ENCODE measurements at places on chromosomes 6 and 20. TPM values are rescaled to one million over a fixed set of nuclear protein-coding genes. Genes with fewer than 3 reads are reported as not detected.

SCUBE3 gene
- polyA plus RNA-seq, result 0.03 TPM

GRCh38 chr20:6381887-6382286, 259.1 kb upstream of the FERMT1 start:
- H3K27me3 ChIP-seq, result no peaks in the 10 kb centered on the region
- no peak overlapping the region for H3K4me3 ChIP-seq
- no peaks in the 10 kb centered on the region for H3K4me1 ChIP-seq
- no peak overlapping the region for H3K27ac ChIP-seq

DNA sequence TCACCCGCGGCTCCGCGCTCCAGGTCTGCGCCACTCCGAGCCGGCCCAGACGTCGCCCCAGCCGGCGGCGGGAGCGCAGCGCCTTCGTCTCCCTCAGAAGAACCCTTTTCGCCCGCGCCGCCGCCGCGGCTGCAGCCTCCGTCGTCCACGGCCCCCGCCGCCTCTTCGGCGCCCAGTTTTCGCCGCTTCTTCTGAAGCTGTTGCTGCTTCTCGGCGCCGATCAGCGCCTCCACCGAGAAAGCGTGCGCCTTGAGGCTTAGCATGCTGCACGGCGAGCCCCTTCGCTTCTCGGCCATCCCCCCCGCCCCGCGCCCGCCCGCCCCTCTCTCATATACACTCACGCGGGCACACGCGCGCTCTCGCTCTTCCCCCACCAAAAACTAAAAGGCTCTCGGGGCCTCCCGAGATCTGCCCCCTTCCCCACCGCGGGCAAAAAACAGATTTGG, 489 bp downstream of the TBX18 start:
- H3K4me1 ChIP-seq, result no peaks in the 10 kb centered on the region
- H3K27ac ChIP-seq, result no peak overlapping the region
- H3K4me3 ChIP-seq, result no peak overlapping the region
- H3K36me3 ChIP-seq, result no peaks in the 10 kb centered on the region
- no peak for DNase-seq

GRCh38 chr6:144129469-144129868, 20.8 kb upstream of the STX11 start:
- H3K4me1 ChIP-seq, result peaks cover 9% of the 10 kb centered on the region
- no peak overlapping the region for H3K4me3 ChIP-seq

GRCh38 chr6:89273816-89274215, 41.3 kb downstream of the GABRR2 start:
- no peak overlapping the region for H3K27ac ChIP-seq
- H3K4me1 ChIP-seq, result no peaks in the 10 kb centered on the region
- no peak for DNase-seq

PDE7B gene
- polyA plus RNA-seq, result 0.07 TPM

- H3K4me1 ChIP-seq, result peaks cover 35% of the 10 kb centered on the region
- H3K27ac ChIP-seq, result peak overlapping the region; percentile 72
- H3K27me3 ChIP-seq, result peaks cover 4% of the 10 kb centered on the region
- H3K4me3 ChIP-seq, result peak overlapping the region; percentile 75
- peak; percentile 48 for DNase-seq
- H3K36me3 ChIP-seq, result no peaks in the 10 kb centered on the region
Measured at GRCh38 chr6:105994591-105995390, 91.3 kb upstream of the PRDM1 start.

DNA sequence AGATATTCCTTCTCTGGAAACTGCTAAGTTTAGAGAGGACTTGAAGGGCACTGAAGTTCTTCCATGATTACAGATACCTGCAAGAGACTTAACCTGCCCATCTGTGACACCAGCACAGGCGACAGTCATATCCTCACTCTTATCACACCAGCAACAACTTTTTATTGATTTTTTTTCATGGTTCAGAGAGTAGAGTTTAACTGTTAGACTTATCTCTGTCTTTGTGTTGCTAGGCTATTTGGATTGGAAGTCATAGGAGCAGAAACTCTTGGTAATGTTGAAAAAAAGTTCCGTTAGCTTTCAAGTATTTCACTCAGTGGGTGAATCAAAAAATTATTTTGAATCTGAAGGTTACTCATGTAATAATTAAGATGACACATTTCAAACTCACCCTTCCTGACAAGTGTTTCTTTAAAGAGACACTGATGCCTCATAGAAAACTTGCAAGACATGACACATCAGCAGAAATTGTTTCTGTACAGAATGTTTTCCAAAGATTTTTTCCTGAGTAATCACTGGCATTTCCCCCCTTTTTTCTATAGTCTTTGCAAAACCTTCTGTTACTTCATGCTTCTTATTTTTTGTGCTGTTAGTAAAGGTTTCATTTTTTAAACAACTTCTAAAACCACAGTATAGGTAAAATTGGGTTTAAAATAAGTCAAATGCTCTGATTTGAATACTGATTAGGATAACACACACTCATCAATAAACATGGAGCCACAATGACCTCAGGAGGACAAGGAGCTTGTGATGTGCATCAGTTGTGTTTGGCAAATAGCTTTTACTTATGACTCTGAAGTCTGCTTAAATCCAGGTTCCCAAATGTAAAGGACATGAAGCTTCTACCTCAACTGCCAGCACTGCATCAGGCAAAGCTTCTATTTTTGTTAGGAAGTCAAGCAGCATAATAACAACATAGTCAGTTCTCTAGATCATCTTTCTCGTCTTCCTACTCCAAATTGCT, 252.9 kb upstream of the MAN1A1 start:
- no peak overlapping the region for H3K4me3 ChIP-seq
- DNase-seq, result no peak
- no peak overlapping the region for H3K27ac ChIP-seq
- no peaks in the 10 kb centered on the region for H3K36me3 ChIP-seq
- H3K4me1 ChIP-seq, result no peaks in the 10 kb centered on the region

DNA sequence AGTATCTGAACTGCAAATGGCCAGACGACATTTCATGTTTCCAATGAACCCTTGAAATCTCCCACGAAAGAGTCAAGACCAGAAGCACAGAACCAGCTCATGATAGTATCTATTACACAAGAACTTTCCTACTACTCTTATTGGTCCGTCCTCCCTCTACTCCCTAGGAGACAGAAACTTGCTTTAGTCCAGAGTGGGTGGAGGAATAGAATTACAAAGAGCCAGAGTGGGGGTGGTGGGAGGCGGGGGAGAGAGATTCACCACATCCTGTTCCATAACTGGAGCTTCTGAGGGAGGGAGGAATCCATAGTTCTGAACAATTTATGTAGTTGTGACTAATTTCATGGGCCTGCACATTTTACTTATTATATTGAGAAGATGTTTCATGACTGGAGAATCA, 18.5 kb upstream of the WFDC10A start:
- H3K4me3 ChIP-seq, result no peak overlapping the region
- no peaks in the 10 kb centered on the region for H3K27me3 ChIP-seq
- no peak for DNase-seq
- no peak overlapping the region for H3K27ac ChIP-seq
- no peaks in the 10 kb centered on the region for H3K4me1 ChIP-seq

SNX21 gene
- 1.8 TPM for polyA plus RNA-seq

GRCh38 chr20:16052456-16052855, 520.8 kb downstream of the KIF16B start:
- H3K4me1 ChIP-seq, result no peaks in the 10 kb centered on the region
- no peak overlapping the region for H3K4me3 ChIP-seq
- H3K36me3 ChIP-seq, result no peaks in the 10 kb centered on the region
- DNase-seq, result no peak

GRCh38 chr6:90350689-90351554, 54.3 kb upstream of the BACH2 start:
- H3K4me3 ChIP-seq, result no peak overlapping the region
- H3K27ac ChIP-seq, result no peak overlapping the region
- no peaks in the 10 kb centered on the region for H3K27me3 ChIP-seq
- peaks cover 10% of the 10 kb centered on the region for H3K4me1 ChIP-seq
- peak; percentile 79 for DNase-seq
- no peaks in the 10 kb centered on the region for H3K36me3 ChIP-seq

SLC22A1 gene
- polyA plus RNA-seq, result 0.11 TPM

DNA sequence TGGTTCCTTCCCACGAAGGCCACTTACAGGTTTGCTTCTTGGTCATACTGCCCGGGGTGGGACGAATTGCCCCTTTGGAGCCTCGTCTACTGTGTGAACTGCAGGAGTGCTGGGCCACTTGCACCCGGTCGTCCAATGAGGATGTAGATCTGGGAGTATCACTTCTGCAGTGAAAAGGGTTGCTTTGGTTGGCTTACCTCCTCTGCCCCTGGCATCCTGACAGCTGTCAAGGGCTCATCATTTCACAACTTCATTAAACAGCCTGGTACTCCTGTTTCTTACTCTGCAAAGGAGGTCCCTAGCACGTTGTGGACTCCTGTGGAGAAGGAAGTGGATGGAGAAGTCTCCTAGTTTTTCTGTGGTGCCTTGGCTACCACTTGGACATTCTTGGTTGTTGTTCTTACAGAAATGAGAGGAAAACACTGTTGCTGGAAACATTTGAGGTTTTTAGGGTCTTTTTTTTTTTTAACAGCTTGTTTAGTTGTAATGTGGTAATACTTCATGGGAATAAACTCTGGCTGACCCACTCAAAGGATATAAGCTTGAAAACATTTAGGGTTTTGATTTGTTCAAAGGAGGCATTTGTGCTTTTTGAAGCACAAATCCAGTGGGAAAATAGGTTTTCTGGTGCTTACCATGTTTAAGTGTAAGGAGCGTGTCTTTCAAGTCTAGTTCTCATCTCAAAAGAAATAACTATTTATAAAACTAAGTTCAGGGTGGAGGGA, 60.7 kb downstream of the AKAP12 start:
- no peak overlapping the region for H3K27ac ChIP-seq
- no peaks in the 10 kb centered on the region for H3K36me3 ChIP-seq
- H3K27me3 ChIP-seq, result no peaks in the 10 kb centered on the region
- no peak for DNase-seq

DNA sequence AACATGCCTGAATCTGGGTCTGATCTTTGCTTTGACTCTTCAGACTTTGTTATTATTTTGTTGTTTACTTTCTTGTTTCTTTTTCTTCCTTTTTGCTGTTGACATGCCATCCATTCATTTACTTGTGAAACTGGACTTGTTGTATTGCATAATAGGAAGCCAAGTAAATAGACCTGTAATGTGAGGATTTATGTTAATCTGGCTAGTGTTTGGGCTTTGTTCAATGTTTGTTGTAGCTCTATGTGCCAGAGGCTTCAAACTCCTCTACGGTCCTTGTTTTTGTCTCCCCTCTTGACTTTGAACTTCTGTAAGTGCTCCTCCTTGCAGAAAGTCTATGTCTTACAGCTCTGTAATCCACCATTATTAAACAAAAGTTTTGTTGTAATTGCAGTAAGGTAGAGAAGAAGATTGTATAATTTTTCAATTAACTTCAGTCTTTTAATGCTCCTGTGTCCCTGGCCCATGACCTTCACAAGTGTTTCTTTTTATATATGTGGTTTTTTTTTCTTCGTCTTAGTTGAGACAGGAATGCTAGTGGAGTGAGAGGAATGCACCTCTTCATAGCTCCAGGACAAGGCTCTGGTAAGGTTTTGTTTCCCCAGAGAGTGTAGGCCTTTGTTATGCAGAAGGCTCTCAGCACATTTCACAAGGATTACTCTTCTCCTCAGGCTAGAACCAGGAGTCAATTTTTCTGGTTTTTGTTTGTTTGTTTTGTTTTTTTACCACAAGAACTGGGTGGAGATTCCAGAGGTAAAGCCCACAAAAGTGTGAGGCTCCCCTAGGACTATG, 1061.8 kb upstream of the CITED2 start:
- H3K4me3 ChIP-seq, result no peak overlapping the region
- no peaks in the 10 kb centered on the region for H3K27me3 ChIP-seq
- no peaks in the 10 kb centered on the region for H3K36me3 ChIP-seq
- no peak overlapping the region for H3K27ac ChIP-seq

All from CD4-positive, alpha-beta memory T cell (primary cell).